ENCODE measurements at places on chromosomes 16 and 17. TPM values are rescaled to one million over a fixed set of nuclear protein-coding genes. Genes with fewer than 3 reads are reported as not detected.
A peak's percentile ranks its signal among the peaks of the same experiment; 100 is the strongest.

GRCh38 chr16:54135361-54136275 lies 151.0 kb downstream of the IRX3 start:
- peak; percentile 68 for DNase-seq

DNA sequence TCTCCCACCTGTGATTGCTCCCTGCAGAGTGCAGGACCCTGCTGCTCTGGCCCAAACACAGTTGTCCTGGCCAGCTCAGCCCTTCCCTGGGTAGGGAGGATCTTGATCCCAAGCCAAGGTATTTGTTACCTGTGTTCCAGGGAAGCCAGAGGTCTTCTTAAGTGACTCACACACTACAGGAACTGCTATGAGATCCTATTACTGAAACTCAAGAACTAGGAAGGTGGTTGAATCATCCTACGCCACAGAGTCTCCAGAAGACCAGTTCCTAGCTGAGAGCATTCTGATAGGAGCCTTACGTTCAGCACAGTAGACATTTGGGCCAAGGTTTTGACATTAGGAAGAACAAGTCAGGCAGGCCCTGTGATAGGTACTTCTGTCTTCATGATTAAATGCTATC lies 12.0 kb downstream of the CHST6 start:
- DNase-seq: peak; percentile 43

DNA sequence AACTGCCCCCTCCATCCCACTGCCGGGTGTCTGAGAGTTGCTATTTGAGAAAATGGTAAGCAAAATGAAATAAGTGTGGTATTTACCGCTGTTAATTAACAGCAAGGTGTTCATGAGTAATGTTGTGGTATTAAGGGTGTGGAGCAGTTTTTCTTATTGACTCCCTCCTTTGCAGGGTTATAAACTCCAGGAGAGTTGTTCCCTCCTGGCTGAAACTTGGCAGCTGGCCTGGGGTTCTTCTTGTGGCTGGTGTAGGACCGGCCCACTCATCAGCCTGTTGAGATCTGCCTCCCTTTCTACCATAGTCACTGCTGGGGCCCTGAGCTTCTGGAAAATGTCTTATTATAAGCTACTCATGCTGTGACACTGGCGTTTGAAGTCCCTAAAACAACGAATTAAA lies 128.6 kb downstream of the SOX9 start:
- DNase-seq: no peak

TUFM gene
- total RNA-seq: 80.3 TPM

WNT3 gene
- 0.72 TPM for total RNA-seq

NTN3 gene
- 0.18 TPM for total RNA-seq
